Choroid plexus epithelial cell (primary cell): ENCODE measurements at places on chromosomes 1 and 21.

DNA sequence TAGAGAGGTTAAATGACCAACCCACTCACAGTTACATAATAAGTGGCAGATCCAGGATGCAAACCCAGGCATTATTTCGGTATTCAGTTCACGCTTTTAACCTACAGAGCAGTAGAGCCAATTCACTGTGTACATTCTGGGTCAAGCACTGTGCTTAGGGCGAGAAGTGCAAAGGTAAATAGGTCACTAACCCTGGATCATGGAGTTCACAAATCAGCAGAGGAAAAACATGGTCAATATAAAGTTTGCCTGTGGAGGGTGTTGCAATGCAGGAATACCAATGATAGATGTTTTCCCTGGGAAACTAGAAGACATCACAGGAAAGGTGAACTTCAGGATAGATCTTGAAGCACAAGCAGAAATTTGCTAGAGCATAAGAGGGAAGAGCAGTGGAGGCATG lies 253.4 kb upstream of the NFIA start:
- no peak for DNase-seq

- DNase-seq, result no peak
Observed at GRCh38 chr1:200038981-200039848, 11.7 kb downstream of the NR5A2 start.

DNA sequence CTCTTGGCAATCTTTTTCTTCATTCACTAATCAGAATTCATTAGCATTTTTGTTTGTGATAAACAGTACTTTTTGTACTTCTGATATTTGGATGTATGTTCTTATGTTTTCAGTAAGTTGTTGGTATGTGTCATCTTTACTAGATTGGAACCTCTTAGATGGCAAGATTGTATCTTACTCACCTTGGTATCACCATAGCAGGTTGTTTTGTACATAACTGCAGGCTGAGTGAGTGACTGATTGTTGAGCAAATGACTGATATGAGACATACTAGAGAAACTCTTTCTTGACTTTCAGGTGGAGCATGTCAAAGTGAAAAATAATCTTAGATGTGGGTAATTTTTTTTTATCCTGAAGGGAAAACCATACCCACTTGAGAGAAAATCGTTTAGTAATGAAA lies 173.7 kb downstream of the CLEC20A start:
- DNase-seq, result no peak

DNA sequence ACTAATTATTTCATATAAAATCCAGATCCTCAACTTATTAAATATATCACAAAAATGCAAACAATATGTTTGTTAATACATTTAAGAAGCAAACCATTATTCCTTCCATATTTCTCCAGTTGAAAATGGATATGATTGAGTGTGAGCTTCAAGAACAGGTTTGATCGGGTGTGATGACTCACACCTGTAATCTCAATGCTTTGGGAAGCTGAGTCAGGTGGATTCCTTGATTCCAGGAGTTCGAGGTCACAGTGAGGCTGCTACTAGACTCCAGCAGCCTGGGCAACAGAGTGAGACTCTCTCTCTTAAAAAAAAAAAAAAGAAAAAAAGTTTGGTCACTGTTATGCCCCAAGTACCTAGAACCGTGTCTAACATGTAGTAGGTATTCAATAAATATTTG lies 42.9 kb upstream of the RRP15 start:
- no peak for DNase-seq

DNA sequence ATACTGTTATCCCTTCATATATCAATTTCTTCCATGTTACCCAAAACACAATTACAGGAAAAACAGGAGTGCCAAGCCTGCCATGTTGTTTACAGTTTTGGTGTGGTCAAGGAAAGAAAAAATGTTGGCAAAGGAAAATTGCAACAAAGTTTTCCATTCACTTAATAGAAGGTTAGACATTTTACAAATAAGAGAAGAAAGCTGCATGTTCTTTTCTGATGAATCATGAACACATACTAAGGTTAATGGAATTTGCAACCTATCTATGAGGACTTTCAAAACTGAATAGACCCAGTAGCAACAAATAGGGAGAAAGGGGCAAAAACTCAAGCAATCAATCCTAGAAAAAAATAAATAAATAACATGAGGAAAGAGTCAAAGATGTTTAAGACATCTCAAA lies 556.7 kb downstream of the DPYD start:
- DNase-seq, result peak; percentile 63
